ENCODE measurements at places on chromosomes 16 and 17. TPM values are rescaled to one million over a fixed set of nuclear protein-coding genes. Genes with fewer than 3 reads are reported as not detected.

- no peak for DNase-seq
Observed at GRCh38 chr16:74601126-74601871, 5.6 kb downstream of the GLG1 start.

Gene EVPLL
- not detected for polyA plus RNA-seq

GRCh38 chr16:35516551-35516950, 2057.1 kb downstream of the TP53TG3F start:
- no peak for DNase-seq

- no peak for DNase-seq
Observed at GRCh38 chr17:47956791-47957590, 692 bp downstream of the PRR15L start.

Gene AHSP
- polyA plus RNA-seq: not detected

- DNase-seq: peak; percentile 33
Observed at GRCh38 chr17:42017866-42018200, 594 bp upstream of the DNAJC7 start.

Gene DNAAF8
- 0.36 TPM for polyA plus RNA-seq

Data from CD14-positive monocyte (primary cell).